Activated T-helper 2 cell treated with anti-CD3 and anti-CD28 coated beads, Interferon-gamma antibody, Interleukin-2, Interleukin-4, amounts not matched to agents 10 μg/mL and 5 μg/mL and 100 μg/mL, durations not matched to agents 14 hours and 24 hours and 36 hours (primary cell): ENCODE measurements at places on chromosomes 5 and 9.

GRCh38 chr5:117201001-117201400 lies 626.4 kb upstream of the SEMA6A start:
- no peak for DNase-seq

DNA sequence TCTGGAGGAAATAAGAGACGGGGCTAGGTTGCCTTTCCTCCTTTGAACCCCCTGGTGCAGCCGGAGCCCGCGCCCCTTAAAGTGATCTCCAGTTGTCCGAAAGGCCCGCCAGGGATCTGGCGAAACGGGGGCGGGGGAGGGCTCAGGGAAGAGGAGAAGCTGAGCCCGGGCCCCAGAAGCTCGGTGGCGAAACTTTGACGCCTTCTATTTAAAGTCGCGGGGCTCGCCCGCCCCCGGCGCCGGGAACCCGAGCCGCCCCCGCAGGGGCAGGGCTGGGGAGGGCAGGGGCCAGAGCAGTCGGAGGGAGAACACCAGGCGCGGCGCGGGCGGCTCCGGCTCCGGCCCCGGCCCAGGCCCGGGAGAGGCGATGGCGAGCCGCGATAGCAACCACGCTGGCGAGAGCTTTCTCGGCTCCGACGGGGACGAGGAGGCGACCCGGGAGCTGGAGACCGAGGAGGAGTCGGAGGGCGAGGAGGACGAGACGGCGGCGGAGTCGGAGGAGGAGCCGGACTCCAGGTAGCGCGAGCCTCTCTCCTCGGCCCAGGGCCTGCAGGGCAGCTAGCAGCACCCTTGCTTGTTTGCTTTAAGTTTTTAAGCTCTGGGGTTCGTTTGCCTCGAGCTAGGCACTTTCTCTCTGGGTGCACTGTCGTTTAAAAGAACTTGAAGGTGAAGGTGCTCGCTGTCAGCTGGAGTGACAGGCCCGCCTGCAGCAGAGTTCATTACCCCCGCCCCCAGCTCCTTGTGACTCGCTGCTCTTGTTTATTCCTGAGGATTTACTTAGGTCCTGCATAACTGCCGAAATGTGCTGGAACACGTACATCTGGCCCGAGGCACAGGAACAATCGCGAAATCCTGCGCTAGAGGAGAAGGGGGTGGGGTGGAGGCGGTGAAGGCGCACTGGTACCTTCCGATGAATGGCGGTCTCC lies at the start of gene CMYA5:
CMYA5 (plus strand) TSS at position 296 of the 926 bp plus-strand sequence; CDS start at position 368, 72 bp downstream.
- no peak for DNase-seq

DNA sequence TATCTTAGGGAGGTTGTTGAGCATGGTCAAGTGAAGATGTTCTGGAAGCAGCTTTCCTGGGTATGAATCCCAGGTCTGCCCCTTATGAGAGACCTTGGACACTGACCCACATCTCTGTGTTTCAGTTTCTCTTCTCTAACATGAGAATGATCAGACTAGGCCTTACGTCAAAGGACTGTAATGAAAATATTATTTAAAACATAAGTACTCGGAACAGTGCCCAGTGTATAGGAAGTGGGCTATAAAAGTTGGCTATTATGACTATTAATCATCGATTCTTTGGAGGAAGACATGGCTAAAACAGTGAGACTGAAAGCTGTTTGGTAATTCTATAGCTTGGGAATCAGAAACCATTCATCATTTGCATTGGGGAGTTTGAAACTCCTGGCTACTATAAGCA lies 65.3 kb upstream of the MYO10 start:
- no peak for DNase-seq

DNA sequence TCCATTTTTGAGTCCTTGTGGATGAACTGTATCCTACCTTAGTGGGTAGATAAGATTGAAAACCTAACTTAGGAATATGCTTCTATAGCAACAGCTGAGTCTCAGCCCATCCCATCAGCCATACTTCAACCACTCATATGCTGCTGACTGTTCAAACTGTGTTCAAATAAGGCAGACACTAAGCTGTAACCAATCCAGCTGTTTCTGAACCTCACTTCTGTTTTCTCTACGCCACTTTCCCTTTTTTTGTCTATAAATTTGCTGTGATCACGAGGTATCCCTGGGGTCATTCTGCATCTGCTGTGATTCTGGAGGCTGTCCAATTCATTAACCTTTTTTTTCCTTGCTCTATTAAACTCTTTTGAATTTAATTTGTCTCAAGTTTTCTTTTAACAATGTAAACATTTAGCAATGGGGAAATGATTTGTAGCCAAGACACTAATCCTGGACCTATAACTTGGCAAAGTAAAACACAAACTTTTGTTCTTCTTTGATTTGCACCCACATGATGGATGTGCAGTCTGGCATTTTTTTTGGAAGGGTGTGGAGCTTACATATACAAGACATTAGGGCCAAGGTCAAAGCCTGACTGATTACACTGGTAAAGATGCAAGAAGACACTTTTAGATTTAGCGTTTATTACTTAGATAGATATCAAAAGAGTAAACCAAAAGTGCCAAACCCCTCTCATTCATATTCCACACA lies 14.9 kb upstream of the SCGB3A2 start:
- DNase-seq, result no peak

- no peak for DNase-seq
These were observed 379.4 kb downstream of the PRR16 start for GRCh38 chr5:120843390-120843980.

DNA sequence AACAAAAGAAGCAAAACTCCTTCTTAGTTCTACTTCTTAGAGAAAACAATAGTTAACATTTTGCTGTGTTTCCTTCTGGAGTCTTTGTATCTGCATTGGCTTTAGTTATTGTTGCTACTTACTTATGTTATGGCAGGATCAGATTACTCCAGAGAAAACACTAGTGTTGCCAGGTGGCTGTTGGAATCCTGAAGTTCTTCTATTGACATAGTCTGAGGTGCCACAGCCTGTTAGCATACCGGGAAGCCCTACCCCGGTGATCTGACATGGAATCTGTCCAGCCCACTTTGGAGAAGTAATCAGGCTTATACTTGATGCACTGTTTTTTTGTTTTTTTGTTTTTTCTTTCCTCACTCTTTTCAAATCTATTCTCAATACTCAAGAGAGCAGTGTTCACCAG lies 68.5 kb upstream of the CEP78 start:
- no peak for DNase-seq

DNA sequence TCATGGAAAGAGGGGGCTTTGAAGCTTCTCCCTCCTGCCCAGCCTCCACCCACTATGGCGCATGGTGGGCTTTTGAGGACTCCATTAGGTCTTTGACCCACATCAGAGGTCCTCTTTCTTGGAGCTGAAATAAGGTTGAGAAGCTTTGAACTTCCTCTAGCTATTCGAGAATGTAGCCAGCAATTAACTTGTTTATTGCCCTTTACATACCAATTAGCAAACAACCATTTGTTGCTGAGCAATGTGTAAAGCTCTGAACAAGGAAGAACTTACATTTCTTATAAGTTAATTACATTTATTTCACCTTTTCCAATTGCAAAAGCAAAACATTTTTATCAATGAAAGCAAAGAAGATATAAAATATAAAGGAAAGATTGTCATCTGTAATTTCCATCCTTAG lies 30.5 kb upstream of the FOXB2 start:
- no peak for DNase-seq

- no peak for DNase-seq
These were observed 150.2 kb downstream of the TRIM32 start for GRCh38 chr9:116837018-116837989.

GRCh38 chr5:50874306-50875001 lies 208.0 kb downstream of the PARP8 start:
- DNase-seq, result no peak

GRCh38 chr9:123149067-123149466 lies 115.6 kb downstream of the GPR21 start:
- DNase-seq, result no peak

DNA sequence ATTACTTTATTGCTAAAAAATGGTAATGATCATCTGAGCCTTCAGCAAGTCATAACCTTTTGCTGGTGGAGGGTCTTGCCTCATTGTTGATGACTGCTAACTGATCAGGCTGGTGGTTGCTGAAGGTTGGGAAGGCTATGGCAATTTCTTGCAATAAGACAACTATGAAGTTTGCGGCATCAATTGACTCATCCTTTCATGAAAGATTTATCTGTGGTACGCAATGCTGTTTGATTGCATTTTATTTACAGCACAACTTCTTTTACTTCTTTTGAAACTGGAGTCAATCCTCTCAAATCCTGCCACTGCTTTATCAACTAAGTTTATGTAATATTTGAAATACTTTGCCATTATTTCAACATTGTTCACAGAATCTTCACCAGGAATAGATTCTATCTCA lies 58.3 kb upstream of the ACO1 start:
- no peak for DNase-seq

- no peak for DNase-seq
These were observed 336.9 kb upstream of the DMAC1 start for GRCh38 chr9:8136477-8136876.

- DNase-seq, result no peak
These were observed 31.6 kb downstream of the DTWD2 start for GRCh38 chr5:118956727-118957126.

DNA sequence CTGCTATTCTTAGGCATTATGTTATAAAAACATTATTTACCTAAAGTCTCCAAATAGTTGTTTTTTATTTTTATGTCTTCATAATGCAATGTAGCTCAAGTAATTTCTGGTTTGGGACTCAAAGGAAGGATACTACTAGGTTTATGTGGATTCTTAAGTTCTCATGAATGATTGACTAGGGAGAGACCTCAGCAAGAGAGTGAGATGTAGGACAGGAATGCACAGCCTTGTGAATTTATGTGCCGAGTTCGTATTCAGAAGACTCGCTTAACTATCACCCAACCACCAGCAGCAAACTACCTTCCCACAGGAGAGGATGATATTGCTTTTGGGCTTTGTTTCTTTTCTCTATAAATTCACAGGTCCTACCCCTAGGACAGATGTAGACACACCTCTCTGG lies 282.9 kb downstream of the ARHGEF28 start:
- no peak for DNase-seq

GRCh38 chr5:91061946-91062562 lies 321.1 kb downstream of the ARRDC3 start:
- no peak for DNase-seq
